Activated T-cell treated with anti-CD3 and anti-CD28 coated beads for 4 hours (primary cell): ENCODE measurements at places on chromosomes 1 and 21.

GRCh38 chr1:208110296-208110695 lies 133.9 kb downstream of the PLXNA2 start:
- DNase-seq: no peak

DNA sequence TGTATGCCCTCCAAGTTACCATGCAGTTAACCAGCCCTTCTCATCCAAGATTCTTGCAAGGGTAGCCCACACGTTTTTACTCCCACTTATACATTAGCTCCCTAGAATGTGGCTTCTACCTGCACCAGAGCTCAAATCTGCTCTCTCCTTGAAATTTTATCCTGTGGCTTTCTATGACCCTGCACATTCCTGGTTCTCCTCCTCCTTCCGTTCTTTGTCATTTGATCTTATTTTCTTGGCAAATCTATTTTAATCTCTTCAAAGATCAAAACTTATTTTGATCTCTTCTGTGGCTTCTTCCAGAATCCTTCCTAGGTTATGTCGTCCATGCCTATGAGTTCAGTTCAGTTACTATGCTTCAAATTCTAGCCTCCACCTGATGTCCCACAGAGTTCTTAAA lies 115.6 kb upstream of the GUCA2B start:
- no peak for DNase-seq

DNA sequence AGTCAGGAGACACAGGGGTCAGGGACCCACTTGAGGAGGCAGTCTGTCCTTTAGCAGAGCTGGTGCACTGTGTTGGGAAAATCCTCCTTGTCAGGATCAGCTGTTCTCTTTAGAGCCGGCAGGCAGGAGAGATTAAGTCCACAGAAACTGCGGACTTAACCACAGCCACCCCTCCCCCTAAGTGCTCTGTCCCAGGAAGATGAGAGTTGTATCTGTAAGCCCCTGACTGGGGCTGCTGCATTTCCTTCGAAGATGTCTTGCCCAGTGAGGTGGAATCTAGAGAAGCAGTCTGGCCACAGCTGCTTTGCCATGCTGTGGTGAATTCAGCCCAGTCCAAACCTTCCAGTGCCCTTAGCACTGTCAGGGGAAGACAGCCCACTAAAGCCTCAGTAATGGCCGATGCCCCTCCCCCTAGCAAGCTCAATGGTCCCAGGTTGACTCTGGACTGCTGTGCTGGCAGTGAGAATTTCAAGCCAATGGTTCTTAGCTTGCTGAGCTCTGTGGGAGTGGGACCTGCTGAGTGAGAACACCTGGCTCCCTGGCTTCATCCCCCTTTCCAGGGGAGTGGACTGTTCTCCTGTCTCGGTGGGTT lies 172.8 kb downstream of the ST6GALNAC3 start:
- DNase-seq: no peak

- DNase-seq: no peak
These were observed 41.0 kb downstream of the TBX15 start for GRCh38 chr1:118947003-118947765.

DNA sequence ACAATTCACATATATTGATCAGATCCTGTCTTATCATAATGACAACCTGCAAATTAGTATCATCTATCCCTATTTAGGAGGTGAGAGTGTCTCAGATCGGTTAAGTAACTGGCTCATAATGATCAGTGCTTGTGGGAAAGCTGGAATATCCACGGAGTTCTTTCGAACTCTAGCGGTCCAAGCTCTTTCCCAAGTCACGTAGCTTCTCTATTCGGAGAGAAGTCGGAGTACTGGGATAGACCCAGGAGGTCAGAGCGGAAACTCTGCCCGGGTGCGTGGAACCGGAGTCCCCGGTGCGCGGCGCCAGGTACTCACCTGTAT lies 339 bp downstream of the PTGS2 start:
- DNase-seq: no peak
